Astrocyte of the spinal cord (primary cell): ENCODE measurements at places on chromosomes 16 and 17.

- peak; percentile 7 for DNase-seq
These were observed 9.4 kb downstream of the SNX20 start for GRCh38 chr16:50671644-50672260.

DNA sequence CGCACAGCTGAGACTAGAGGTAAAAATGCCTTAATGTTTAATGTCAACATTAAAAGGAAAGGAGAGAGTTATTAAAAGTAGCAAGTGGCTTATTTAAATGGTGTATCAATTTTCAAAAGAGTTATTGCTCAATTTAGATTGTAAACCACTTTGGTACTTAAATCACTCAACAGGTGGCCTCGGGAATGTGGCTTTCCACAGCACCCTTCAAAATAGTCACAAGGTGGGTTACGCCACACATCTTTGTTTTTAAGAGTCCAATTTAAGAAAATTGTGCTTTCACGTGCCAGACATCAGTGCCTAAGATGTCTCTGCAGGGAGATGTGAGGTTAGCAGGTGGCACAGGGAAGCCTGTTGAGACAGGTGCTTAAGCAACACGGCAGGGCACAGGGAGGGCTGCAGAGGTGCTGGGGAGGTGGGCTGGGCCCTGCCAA, 27.5 kb upstream of the ADCY7 start:
- no peak for DNase-seq

GRCh38 chr16:17289674-17290635, 180.8 kb downstream of the XYLT1 start:
- DNase-seq: no peak

GRCh38 chr17:42913522-42913921, 12.9 kb downstream of the G6PC1 start:
- DNase-seq: no peak

- DNase-seq: no peak
These were observed 314.8 kb upstream of the GOT2 start for GRCh38 chr16:59048876-59049275.

DNA sequence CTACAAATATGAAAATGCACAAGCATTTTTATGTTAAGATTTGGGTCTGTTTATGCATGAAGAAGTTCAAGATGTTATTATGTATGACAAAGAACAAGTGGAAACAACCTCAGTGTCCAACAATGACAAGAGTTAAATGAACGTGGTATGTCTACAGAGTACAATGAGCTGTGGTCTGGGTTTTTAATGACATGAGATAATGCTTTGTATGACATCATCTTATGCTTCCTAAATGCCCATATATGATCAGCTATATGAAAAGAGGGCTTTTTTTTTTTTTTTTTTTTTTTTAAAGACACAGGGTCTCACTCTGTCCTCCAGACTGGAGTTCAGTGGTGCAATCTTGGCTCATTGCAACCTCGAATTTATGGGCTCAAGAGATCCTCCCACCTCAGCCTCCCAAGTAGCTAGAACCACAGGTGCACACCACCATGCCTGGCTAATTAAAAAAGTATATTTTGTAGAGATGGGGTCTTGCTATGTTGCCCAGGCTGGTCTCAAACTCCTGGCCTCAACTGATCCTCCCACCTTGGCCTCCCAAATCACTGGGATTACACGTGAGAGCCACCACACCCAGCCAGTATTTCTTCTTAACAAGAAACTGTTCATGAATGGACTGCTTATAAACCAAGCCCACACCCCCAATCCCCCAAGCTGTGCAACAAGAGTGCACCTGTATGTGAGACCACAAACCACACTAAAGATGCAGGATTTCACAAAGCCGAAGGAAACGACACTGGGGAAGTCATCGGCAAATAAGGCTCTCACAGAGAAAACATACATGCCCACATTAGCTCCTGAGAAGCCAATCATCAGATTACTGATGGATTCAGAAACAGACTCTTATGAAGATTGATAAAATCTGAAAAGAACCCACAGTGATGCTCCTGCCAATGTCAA, 114.5 kb downstream of the CPPED1 start:
- DNase-seq: no peak

DNA sequence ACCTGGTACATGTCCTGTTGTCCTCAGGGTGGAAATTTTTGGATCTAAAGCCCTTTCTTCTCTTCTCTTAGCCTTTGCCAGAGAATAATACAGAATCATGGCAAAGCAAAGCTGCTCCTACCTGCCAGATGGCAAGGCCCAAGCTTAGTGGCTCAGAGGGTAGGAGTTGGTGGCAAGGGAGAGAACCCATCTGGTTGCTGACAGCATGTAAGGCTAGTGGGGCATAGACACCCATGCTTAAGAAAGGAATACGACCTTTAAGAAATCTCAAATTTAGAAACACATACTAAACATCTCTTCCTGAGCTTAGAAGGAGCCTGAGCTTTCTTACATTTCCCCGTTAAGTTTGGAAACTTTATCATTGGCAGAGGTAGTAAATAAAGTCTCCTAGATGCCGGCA, 395.0 kb upstream of the SOX9 start:
- DNase-seq: no peak

GRCh38 chr17:29090750-29091605, 48.0 kb downstream of the PIPOX start:
- DNase-seq: no peak

DNA sequence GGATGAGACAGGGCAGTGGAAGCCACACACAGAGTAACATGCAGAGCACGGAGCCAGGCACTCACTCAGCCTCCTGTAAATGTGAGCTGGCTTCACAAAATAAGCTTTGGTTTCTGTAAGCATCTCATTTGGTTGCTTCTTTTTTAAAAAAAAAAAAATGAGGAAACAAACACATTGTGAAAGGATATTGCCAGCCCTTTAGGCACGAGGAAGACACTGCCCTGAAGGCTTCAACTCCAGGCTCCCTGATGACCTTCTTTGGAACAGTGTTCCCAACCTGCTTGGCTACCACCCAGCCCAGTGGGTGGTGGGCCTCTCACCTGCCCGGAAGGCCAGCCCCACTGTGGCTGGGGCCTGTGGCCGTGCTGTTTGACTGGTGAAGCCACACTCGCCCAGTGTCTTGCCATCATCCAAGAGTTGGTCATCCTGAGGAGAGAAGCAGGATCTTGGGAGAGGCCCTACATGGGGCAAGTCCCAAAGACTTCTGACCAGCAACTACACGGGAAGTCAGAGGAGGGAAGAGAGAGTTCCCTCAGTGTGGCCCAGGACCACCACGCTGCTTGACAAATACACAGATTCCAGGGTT, 1.9 kb downstream of the ELOB start:
- no peak for DNase-seq

DNA sequence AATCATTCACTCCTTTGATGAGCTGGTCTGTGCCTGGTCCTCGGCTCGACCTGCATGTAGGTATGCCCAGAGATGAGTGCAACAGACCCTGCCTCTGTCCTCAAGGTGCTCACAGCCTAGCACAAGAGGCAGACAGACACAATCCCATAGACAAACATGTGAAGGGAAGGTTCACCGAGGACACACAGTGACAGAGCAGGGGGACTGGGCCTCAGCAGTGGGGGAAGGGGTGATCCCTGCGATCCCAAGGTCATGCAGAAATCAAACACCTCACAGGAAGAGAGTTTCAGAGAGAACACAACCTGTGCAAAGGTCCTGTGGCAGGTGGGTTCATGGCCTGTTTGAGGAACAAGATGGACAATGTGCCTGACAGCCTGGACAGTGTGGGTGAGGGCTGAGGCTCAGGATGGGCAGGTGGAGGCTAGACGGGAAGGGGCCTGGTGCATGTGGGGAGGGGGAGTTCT, 4.2 kb upstream of the VASN start:
- DNase-seq: no peak

DNA sequence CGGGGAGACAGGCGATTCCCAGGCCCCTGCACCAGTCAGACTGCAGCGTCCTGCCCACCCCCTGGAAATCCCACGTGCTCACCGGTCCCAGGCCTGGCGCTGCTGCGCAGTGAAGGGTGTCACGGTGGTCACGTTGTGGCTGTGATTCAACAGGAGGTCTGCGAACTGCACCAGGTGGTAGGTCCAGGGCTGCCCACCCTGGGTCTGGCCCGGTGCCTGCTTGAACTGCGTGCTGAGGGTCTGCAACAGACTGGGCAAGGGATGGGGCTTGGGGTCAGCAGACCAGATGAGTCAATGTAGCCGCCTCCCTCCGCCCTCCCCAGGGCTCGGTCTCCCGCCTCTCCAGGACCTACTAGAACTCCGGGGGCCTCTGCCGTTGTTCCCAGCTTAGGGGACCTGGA, 7.1 kb downstream of the MYBBP1A start:
- DNase-seq: no peak
